ENCODE measurements at places on chromosomes 3 and 15. TPM values are rescaled to one million over a fixed set of nuclear protein-coding genes. Genes with fewer than 3 reads are reported as not detected.

Gene TMEM108
- not detected for polyA plus RNA-seq

Gene BUB1B
- not detected for polyA plus RNA-seq

Gene CA12
- polyA plus RNA-seq, result not detected

Gene MESP2
- not detected for polyA plus RNA-seq

Gene CNTN3
- polyA plus RNA-seq, result not detected

Gene ABCF3
- polyA plus RNA-seq, result 47.0 TPM

Gene TMEM207
- polyA plus RNA-seq, result not detected

- peak overlapping the region; percentile 34 for H3K27ac ChIP-seq
- H3K4me1 ChIP-seq, result peaks cover 57% of the 10 kb centered on the region
- H3K27me3 ChIP-seq, result no peaks in the 10 kb centered on the region
- H3K36me3 ChIP-seq, result peaks cover 5% of the 10 kb centered on the region
These were observed 46.6 kb downstream of the KLF13 start for GRCh38 chr15:31373096-31373865.

GRCh38 chr15:64351265-64351664 is 4.7 kb downstream of the CSNK1G1 start:
- H3K4me1 ChIP-seq, result peaks cover 10% of the 10 kb centered on the region
- no peaks in the 10 kb centered on the region for H3K36me3 ChIP-seq
- no peaks in the 10 kb centered on the region for H3K27me3 ChIP-seq
- no peak for DNase-seq

- H3K36me3 ChIP-seq, result no peaks in the 10 kb centered on the region
- no peak overlapping the region for H3K27ac ChIP-seq
- H3K4me1 ChIP-seq, result no peaks in the 10 kb centered on the region
- H3K4me3 ChIP-seq, result no peak overlapping the region
- no peak for DNase-seq
- H3K27me3 ChIP-seq, result no peaks in the 10 kb centered on the region
These were observed 5.0 kb downstream of the MITF start for GRCh38 chr3:69743975-69744906.

DNA sequence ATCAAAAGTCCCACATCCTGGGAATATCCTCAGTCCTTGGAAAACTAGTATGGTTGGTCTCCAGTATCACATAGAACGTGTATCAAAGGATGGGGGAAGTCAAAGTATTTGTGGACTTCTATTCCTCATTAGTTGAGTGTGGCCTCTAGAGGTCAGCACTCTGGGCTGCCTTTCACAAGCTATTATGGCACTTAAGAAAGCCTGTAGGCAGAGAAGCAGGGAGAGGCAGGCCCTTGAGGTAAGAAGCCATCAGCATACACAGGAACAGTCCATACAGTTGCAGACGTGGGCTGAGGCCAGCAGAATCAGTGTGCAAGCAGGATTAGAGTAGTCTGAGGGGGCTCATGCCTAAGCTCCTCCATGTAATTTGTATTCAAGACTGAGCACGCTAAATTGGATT is 341.7 kb downstream of the CLSTN2 start:
- H3K4me3 ChIP-seq, result no peak overlapping the region
- H3K27me3 ChIP-seq, result no peaks in the 10 kb centered on the region
- H3K27ac ChIP-seq, result no peak overlapping the region
- H3K4me1 ChIP-seq, result no peaks in the 10 kb centered on the region

DNA sequence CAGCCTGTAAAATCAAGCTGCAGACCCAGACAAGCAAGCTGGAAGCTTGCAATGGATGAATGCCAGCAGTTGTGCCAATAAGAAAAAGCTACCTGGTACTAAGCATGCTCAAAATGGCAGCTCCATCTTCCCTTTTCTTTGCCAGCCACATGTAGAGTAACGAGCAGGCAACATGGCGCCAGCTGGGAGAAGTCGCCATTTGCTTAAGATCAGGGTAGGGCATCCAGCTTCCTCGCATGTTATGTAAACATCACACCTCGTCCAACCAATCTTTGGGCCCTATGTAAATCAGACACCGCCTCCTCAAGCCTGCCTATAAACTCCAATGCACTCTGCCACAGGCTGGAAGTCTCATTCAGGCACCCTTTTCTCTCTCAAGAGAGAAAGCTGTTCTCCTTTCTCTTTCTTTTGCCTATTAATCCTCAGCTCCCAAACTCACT is 973.9 kb downstream of the FHIT start:
- no peaks in the 10 kb centered on the region for H3K36me3 ChIP-seq
- H3K4me3 ChIP-seq, result no peak overlapping the region
- no peak overlapping the region for H3K27ac ChIP-seq
- H3K4me1 ChIP-seq, result no peaks in the 10 kb centered on the region
- DNase-seq, result no peak

GRCh38 chr3:143856252-143856970 is 8.1 kb upstream of the SLC9A9 start:
- DNase-seq, result no peak
- peaks cover 17% of the 10 kb centered on the region for H3K4me1 ChIP-seq
- no peak overlapping the region for H3K27ac ChIP-seq
- H3K4me3 ChIP-seq, result no peak overlapping the region

DNA sequence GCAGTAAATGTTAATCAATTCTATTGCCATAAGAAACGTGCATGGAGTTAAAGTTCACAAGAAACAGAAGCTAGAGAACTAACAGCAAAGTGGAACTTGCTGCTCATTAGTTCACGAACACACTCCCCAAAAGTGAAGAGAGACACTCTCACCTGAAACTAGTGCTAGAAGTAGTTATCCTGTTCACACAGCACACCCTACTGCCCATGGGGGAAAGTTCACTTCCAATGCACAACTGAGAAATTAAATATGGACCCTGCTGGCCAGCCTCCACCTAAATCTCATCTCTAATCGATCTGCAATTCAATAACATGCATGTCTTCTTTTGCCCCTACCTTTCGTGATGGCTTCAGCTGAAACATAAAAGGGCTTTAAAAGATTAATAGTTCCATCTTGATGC is 39.4 kb upstream of the FRMD4B start:
- H3K27ac ChIP-seq, result no peak overlapping the region
- H3K27me3 ChIP-seq, result no peaks in the 10 kb centered on the region
- DNase-seq, result peak; percentile 8
- H3K4me1 ChIP-seq, result no peaks in the 10 kb centered on the region
- no peak overlapping the region for H3K4me3 ChIP-seq

GRCh38 chr15:65286704-65287519 is at the start of gene PARP16:
PARP16 (minus strand) TSS chr15:65286883; CDS start chr15:65286426, 457 bp downstream.
- peak; percentile 95 for DNase-seq
- peaks cover 18% of the 10 kb centered on the region for H3K4me1 ChIP-seq
- peak within 1 kb of the TSS; percentile 87 for H3K27ac ChIP-seq
- peaks cover 5% of the 10 kb centered on the region for H3K36me3 ChIP-seq

- H3K4me1 ChIP-seq, result no peaks in the 10 kb centered on the region
- no peaks in the 10 kb centered on the region for H3K36me3 ChIP-seq
- no peak for DNase-seq
- no peak overlapping the region for H3K27ac ChIP-seq
- no peaks in the 10 kb centered on the region for H3K27me3 ChIP-seq
These were observed 137.3 kb upstream of the UBE2E1 start for GRCh38 chr3:23668430-23668904.

GRCh38 chr3:184011937-184012889 is 5.5 kb downstream of the ABCC5 start:
- peaks cover 7% of the 10 kb centered on the region for H3K4me1 ChIP-seq
- H3K4me3 ChIP-seq, result no peak overlapping the region
- no peak for DNase-seq
- H3K36me3 ChIP-seq, result no peaks in the 10 kb centered on the region
- no peak overlapping the region for H3K27ac ChIP-seq
- no peaks in the 10 kb centered on the region for H3K27me3 ChIP-seq

DNA sequence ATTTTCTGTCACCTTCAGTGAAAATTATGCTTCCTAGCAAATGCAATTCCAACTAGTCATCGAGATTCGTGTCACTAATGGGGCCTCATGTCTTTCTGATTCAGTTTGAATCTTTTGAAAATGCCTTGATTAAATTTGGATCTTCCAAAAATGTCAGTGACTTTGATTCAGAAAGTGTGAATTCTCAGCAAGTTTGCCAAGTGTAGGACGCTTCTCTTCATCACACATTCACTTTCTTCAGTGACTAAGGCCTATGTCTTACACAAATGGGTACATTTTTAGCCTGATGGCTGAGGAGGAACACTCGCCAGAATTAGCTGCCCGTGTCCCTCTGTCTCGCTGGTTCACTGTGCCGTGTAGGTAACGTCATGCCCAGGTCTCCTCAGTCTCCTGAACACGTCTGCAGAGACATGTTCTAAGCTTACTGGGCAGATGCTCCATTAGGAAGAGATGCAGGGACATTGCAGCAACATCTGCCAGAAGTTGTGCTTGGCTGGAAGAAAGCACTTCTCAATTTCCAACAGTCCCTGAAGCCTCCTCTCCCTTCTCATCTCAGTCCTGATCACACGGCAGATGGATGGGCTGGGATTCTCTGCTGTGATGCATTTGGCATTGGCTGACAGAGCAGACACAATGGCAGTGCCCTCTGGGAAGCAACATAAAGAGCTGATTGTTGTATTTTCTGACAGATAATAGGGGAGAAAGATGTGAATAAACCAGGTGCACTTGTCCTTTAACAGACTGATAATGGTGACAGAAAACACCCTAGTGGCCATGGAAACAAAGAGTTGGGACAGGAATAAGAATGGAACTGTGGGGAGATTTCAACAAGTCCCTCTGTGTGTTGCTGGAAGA is 29.1 kb upstream of the LYZL4 start:
- no peak overlapping the region for H3K4me3 ChIP-seq
- DNase-seq, result no peak
- no peaks in the 10 kb centered on the region for H3K4me1 ChIP-seq
- no peak overlapping the region for H3K27ac ChIP-seq

DNA sequence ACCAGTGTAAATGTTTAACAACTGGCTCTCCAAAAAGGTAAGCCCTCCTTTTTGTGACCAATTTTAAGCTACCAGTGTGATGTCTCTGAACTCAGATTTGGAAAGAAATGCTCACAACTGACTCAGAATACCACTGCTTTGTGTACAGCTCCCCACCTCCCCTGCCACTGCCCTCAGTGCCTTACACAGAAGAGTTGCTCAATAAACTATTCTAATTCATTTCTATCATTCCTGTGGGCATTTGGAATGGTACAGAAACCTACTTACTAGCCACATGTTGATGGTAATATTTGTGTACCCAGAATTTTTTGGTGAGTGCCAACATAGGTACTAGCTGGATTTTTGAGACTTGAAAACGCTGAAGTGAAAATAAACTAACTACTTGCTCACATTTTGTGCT is 16.0 kb downstream of the LRRN1 start:
- no peaks in the 10 kb centered on the region for H3K27me3 ChIP-seq
- DNase-seq, result no peak
- no peaks in the 10 kb centered on the region for H3K4me1 ChIP-seq
- H3K36me3 ChIP-seq, result no peaks in the 10 kb centered on the region
- no peak overlapping the region for H3K4me3 ChIP-seq

DNA sequence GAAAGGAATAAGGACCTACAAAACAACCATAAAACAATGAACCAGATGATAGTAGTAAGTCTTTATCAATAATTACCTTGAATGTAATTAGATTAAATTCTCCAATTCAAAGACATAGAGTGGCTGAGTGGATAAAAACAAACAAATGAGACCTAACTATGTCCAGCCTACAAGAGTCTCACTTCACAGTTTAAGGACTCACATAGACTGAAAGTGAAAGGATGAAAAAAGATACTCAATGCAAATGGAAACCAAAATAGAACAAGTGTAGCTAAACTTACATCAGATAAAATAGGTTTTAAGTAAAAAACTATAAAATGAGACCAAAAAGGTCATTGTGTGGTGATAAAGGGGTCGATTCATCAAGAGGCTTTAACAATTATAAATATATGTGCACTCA is 21.9 kb upstream of the NR1I2 start:
- no peaks in the 10 kb centered on the region for H3K27me3 ChIP-seq
- no peak overlapping the region for H3K27ac ChIP-seq
- no peaks in the 10 kb centered on the region for H3K4me1 ChIP-seq
- no peaks in the 10 kb centered on the region for H3K36me3 ChIP-seq
- no peak for DNase-seq

GRCh38 chr3:167653760-167654159 is at the start of gene WDR49:
WDR49 (minus strand) TSS chr3:167653942; CDS start chr3:167653425, 517 bp downstream.
- no peaks in the 10 kb centered on the region for H3K27me3 ChIP-seq
- H3K36me3 ChIP-seq, result no peaks in the 10 kb centered on the region
- no peaks in the 10 kb centered on the region for H3K4me1 ChIP-seq
- no peak within 1 kb of the TSS for H3K4me3 ChIP-seq

DNA sequence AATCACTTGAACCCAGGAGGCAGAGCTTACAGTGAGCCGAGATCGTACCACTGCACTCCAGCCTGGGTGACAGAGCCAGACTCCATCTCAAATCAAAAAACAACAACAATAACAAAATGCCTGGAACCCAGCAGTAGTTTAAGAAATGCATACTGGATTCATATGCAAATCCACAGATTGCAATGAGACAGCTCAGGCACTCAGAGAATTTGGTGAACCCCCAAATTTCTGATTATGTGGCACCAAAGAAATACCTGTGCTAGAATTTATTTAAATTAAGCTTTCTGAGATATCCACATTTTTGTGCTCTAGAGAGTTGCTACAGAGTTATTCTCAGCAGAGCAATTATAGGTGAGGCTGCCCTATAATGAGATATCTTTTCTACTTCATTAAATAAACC is 29.7 kb downstream of the SPATA16 start:
- no peaks in the 10 kb centered on the region for H3K27me3 ChIP-seq
- H3K36me3 ChIP-seq, result no peaks in the 10 kb centered on the region
- no peaks in the 10 kb centered on the region for H3K4me1 ChIP-seq
- DNase-seq, result no peak
- no peak overlapping the region for H3K27ac ChIP-seq

DNA sequence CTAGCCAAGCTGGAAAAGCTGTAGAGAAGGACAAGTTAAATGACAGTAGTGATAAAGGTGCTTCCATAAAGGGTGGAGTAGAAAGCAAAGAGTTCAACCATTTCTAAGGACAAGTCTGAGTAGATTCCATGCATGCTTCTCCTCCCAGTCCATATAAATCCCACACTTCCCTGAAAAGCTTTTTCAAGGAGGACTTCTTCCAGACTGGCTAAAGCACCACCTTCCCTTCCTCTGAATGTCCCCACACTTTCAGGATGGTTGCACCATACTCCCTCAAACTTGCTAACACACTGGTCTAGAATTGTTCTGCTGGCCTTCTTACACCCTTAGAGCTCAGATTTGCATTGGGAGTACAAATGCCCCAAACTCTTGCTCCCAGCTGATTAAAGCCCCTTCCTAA is 40.9 kb downstream of the FBN1 start:
- no peaks in the 10 kb centered on the region for H3K36me3 ChIP-seq
- no peak overlapping the region for H3K4me3 ChIP-seq
- DNase-seq, result no peak
- H3K27ac ChIP-seq, result no peak overlapping the region
- H3K4me1 ChIP-seq, result no peaks in the 10 kb centered on the region

- no peaks in the 10 kb centered on the region for H3K4me1 ChIP-seq
- H3K27ac ChIP-seq, result no peak overlapping the region
- DNase-seq, result no peak
- H3K27me3 ChIP-seq, result no peaks in the 10 kb centered on the region
These were observed 27.1 kb downstream of the FSD2 start for GRCh38 chr15:82778755-82779154.

- H3K4me3 ChIP-seq, result no peak overlapping the region
- H3K36me3 ChIP-seq, result no peaks in the 10 kb centered on the region
- no peaks in the 10 kb centered on the region for H3K27me3 ChIP-seq
- no peak for DNase-seq
These were observed 28.2 kb downstream of the CPOX start for GRCh38 chr3:98565237-98565643.

Measured in naive thymus-derived CD4-positive, alpha-beta T cell (primary cell).